Nephron progenitor cell (in vitro differentiated cells): ENCODE measurements at places on chromosomes 7 and 10.

GRCh38 chr10:35409808-35410207 is 73.5 kb downstream of the CCNY start:
- peaks cover 18% of the 10 kb centered on the region for H3K4me1 ChIP-seq
- DNase-seq, result no peak
- H3K4me3 ChIP-seq, result no peak overlapping the region
- H3K27me3 ChIP-seq, result peaks cover 4% of the 10 kb centered on the region
- peaks cover 15% of the 10 kb centered on the region for H3K36me3 ChIP-seq
- H3K27ac ChIP-seq, result no peak overlapping the region

DNA sequence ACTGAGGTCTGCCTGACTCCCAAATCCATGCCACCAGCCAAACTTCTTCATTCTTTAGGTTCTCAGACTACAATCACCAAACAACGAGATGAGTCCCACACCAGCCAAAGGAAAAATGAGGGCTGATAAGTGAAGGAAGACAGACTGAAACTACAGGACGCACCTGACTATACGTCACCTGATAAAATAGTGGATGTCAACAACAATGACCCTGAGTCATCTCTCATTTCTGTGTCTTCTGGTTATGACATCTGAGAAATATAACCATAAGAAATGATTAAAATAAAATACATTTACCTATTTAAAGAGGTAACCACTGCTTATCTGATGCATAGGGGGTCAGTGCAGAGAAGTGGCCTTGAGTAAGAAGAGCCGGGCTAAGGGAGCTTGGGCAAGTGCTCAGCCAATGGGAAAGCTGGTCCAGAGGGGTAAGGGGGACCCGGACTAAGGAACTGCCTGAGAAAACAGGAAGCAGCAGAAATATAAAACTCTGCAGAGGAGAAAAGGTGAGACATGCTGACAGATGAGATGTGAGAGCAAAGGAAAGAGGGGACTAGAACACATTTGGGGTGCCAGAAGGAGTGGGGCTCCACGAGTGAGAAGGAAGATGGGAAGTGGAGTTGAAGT is 51.8 kb downstream of the HIPK2 start:
- H3K27me3 ChIP-seq, result no peaks in the 10 kb centered on the region
- DNase-seq, result no peak
- peak overlapping the region; percentile 92 for H3K27ac ChIP-seq
- peaks cover 52% of the 10 kb centered on the region for H3K36me3 ChIP-seq
- no peak overlapping the region for H3K4me3 ChIP-seq

DNA sequence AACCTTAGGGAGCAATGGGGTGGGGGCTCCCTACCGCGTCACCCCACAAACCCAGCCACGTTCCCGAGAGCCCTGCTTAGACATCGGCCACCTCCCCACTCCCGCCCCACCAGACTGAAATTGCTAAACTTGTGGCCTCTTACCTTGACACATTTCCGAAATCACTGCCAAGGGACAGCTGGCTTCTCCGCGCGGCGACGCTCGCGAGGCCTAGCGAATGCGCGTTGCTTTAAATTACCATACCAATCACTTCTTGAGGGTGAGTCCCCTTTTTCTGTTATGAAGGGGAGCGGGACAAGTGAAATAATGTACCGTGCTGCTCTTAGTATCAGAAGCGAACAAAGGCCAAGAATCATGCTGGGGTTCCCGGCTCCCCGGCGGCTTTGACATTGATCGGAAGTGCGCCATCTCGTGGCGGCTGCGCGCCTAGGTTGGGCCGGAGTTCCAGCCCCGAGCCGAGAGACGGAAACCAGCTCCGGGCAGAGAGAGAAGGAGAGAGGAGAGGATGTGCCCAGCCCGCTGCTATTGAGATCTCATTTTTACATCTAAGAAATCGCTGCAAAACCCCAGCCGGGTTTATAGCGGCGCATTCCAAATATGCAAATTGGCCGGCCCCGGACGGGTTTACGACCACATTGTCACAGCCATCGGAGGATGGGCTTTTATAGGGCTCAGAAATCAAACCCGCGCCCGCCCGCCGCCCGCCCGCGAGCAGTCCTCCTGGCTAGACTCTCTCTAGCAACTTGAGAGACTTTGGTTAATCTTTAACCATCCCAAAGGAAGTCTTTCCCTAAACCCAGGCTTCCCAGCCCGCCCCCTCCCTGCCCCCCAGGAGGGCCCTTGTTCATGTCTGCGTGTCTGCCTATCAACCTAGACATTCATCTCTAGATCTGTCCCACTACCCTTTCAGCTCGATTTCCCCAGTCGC is 5.3 kb downstream of the HOXA11 start:
- peaks cover 56% of the 10 kb centered on the region for H3K27me3 ChIP-seq
- H3K4me1 ChIP-seq, result peaks cover 79% of the 10 kb centered on the region
- peaks cover 4% of the 10 kb centered on the region for H3K36me3 ChIP-seq
- peak overlapping the region; percentile 97 for H3K4me3 ChIP-seq
- peak overlapping the region; percentile 97 for H3K27ac ChIP-seq

- H3K4me3 ChIP-seq, result peak overlapping the region; percentile 22
- H3K27ac ChIP-seq, result no peak overlapping the region
- peaks cover 35% of the 10 kb centered on the region for H3K4me1 ChIP-seq
Measured at GRCh38 chr10:11602919-11603523, 8.4 kb downstream of the USP6NL start.

GRCh38 chr7:103719070-103719469 is 270.4 kb downstream of the RELN start:
- DNase-seq, result no peak
- H3K4me3 ChIP-seq, result no peak overlapping the region
- H3K4me1 ChIP-seq, result no peaks in the 10 kb centered on the region
- H3K27ac ChIP-seq, result no peak overlapping the region
- no peaks in the 10 kb centered on the region for H3K36me3 ChIP-seq

- peaks cover 5% of the 10 kb centered on the region for H3K36me3 ChIP-seq
- no peaks in the 10 kb centered on the region for H3K27me3 ChIP-seq
- H3K4me3 ChIP-seq, result no peak overlapping the region
- peaks cover 5% of the 10 kb centered on the region for H3K4me1 ChIP-seq
- DNase-seq, result no peak
- H3K27ac ChIP-seq, result no peak overlapping the region
Measured at GRCh38 chr10:70299876-70300275, 16.1 kb upstream of the NPFFR1 start.

DNA sequence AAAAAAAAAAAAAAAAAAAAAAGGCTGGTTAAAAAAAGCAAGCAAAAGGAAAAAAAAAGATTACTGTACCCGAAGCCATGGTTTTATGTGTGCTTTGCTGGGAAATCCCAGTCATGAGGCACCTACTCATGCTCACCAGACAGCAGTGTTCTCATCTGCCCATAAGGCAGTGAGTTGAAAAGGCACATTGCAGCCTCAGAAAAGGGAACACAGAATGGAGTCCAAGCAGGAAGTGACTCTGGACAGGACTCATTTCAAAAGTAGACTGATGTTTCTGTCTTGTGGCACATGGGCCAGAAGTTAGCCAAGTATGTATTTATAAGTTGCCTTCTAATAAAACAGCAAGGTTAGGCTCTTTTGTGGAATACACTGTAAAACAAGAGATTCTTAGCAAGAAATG is 40.2 kb downstream of the PDSS1 start:
- no peak overlapping the region for H3K4me3 ChIP-seq
- no peak for DNase-seq
- no peak overlapping the region for H3K27ac ChIP-seq
- peaks cover 19% of the 10 kb centered on the region for H3K4me1 ChIP-seq

DNA sequence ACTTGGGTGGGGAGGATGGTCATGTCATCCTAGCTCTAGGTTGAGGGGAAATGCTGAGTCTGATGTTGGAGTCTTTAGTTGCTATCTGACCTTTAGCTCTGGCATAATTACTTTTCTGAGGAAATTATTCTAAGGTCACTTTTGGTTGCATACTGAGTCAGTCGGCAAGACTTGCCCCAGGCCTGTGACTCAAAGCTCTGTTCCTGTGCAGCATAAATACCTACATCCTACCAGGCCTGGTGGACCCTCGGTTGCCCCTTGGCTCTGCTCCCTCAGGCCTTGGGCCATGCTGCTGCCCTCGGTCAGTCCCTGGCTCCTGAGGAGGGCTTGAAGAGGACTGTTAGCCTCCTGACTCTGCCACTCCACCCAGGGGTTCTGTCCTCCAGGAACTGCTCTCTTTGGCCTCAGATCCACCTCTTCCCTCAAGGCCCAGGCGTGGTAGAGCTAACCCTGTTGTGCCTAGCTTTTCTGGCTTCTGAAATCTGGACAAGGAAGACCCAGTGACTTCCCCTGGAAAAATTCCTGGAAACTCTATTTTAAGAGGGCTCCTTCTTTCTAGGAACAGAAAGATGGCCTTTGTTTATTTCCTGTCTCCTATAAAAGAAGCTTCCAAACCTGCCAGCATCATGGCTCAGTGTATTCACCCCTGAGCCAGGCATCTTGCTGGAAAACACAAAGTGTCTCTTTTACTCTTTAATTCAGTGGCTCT is 71.2 kb downstream of the TMEM178B start:
- H3K36me3 ChIP-seq, result no peaks in the 10 kb centered on the region
- no peaks in the 10 kb centered on the region for H3K27me3 ChIP-seq
- peak overlapping the region; percentile 17 for H3K27ac ChIP-seq
- H3K4me3 ChIP-seq, result no peak overlapping the region
- no peaks in the 10 kb centered on the region for H3K4me1 ChIP-seq
